ENCODE measurements at places on chromosomes 7 and 10.

DNA sequence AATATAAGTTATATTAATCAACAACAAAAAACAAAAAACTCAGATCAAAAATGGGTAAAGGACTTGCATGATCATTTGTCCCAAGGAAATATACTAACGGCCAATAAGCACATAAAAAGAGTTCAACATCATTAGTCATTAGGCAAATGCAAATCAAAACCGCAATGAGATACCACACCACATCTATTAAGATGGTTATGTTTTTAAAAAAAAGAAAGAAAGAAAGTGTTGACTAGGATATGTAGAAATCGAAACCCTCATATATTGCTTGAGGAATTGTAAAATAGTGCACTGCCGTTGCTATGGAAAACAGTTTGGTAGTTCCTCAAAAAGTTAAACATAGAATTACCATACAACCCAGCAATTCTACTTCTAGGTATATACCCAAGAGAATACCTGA is 39.4 kb upstream of the CTNNA3 start:
- DNase-seq, result no peak

GRCh38 chr10:103715430-103715829 is 139.9 kb downstream of the SH3PXD2A start:
- DNase-seq, result no peak

DNA sequence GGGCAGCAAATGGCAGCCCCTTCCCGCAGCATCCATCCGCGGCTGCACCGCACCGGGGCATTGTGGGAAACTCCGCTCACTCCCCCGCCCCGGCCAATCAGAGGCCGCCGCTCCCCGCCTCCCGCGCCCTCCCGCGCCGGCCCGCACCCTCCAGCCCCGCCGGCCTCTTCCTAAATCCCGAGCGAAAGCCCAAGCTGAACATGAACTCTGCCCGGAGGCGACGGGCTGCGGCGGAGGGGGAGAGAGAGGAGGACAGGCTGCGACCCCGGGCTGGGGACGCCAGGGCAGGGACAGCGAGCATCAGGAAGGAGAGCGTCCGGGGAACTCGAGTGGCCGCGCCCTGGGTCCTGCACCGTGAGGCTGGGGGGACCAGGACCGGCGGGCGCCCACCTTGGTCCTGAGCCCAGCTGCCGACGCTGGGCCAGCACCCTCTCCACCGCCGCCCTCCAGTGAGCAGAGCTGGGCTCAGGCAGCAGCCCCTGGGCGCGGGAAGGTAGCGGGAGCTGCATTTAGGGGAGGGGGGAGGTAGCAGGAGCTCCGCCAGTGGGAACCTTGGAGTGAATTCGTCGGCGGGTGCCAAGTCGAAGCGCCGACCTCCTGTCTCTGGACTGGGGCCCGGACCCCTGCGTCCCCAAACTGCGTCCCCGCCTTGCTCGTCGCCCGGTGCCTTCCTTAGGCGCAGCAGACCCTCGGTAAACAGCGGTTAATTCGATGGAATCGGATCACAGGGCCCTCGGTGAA is at the start of gene DGKI:
Gene DGKI, minus strand, starts transcription at position 148 of the 741 bp plus-strand sequence.
- DNase-seq, result no peak

GRCh38 chr10:33321516-33321915 is 13.0 kb downstream of the NRP1 start:
- DNase-seq, result no peak

DNA sequence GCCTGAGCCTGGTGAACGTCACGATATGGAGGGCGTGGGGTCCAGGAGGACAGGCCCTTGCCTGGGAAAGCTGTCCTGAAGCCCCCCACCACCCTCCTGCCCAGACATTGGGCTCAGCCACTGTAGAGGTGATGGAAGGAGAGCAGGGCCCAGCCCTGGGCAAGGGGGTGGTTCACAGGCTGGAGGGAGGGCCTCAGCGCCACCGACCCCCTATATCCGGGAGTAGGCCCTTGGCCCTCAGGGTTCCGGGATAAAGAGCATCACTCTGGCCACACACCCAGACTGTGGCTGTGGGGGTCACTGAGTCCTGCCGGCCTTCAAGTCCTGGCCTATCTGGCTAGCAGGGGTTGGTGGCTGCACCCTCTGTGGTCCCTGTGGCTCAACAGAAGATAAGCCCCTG is 55.3 kb upstream of the GTF2IRD1 start:
- DNase-seq, result no peak

DNA sequence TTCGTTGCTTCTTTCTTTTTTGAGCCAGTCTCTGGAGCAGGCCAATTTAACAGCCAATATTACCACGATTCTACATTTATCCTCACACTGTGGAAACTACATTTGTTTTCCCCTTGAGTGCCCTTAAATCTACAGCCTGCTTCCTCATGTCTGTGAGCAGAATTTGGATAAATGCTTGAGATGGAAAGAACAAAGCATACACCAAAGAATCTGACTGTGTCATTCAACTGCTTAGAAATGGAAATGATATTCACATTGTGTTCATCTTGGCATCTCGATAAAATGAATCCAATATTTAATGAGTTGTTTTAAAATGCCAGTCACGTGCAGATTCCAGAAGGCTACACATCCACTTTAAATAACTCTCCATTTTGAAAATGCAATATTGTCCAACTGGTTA is 41.0 kb upstream of the GSDME start:
- DNase-seq, result no peak

GRCh38 chr10:14880229-14880628 is 1.6 kb downstream of the SUV39H2 start:
- DNase-seq, result no peak

- no peak for DNase-seq
Measured at GRCh38 chr7:18541181-18541870, 45.8 kb downstream of the HDAC9 start.

- DNase-seq, result no peak
Measured at GRCh38 chr7:117284692-117285091, 38.2 kb downstream of the WNT2 start.

GRCh38 chr10:8435186-8436055 is 380.9 kb downstream of the GATA3 start:
- DNase-seq, result peak; percentile 65

DNA sequence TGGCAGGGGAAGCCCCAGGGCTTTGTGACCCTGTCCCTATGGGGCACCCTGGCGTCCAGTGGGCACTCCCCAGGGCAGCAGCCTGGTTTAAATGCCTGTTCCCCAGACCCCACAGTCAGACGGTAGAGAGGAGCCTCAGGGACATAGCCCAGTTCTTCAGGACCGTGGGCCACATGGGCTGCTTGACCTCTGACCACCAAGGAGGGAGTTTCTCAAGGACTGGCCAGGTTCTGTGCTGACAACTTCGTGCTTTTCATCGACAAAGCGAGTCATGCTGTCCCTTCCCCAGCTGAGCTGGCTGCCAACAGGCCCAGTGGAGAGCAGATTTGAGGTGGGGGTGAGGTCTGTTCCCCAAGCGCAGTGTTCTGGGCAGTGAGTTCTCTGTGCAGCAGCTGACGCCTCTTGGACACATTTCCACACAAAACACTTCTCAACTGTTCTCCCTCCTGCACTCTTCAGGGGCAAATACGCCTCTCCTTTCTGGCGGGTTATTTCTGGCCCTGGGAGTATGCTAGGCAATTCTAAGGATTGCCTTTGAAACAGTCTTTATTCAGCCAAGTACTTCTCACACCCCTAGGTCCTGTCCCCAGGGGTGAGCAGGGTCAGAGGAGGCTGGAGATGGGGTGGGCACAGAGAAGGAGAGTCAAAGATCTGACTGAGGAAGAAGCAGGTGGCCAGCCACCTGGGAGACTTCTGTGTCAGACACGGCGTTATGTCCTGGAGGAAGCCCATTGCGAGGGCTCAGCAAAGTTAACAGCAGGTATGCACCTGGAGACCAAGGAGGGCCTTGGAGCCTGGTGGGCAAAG is 57.3 kb upstream of the CAMK2B start:
- no peak for DNase-seq

DNA sequence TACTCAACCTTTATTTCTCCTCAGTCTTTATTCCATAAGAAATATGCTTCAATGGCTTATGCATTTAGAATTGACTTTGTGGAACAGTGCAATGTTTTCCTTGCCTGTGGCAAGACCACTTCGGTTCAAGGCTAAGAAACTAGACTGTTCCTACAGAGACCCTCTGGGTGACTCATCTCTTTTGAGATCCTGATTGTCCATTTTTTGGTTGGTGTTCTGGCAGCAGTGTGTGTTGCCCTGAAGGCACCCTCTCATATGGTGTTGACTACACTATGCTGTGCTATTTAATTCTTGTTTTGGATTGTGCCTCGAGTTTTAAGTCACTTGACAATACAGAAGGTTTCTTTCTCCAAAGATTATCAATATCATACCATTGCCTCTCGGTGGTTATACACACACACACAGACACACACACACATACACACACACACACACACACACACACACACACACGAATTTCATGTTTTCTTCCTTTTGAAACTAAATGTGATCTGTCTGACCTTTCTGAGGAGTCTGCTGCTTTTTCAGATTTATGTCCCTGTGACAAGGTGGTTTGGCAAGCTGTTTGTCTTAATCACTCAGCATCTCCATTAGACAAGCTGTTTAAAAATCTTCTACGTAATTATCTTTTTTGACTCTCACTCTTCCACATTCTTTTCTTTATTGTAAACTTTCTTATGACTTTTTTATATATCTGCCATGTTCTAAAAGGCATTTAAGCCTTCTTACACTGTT is 187.2 kb downstream of the VTI1A start:
- DNase-seq, result no peak

DNA sequence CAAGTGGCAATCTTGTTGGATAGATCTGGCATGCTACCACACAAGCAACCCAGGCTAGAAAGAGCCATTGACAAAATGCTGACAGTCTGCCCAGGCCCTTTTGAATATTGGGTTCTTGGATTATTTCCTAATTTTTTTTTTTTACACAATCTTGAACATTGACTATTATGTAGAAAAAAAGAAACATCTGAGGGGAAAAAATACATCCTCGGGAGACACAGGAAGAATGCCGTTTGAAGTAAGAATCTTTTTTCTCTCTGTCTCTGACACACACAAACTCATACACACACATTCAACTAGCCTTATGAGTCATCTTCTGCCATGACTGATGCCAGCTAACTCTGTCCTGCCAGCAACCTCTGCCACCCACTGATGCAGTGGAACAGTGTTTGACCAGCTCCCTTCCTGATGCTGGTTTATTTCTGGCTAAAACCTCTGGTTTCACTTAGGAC is 47.2 kb downstream of the SORBS1 start:
- no peak for DNase-seq

GRCh38 chr10:92131275-92131820 is 159.5 kb downstream of the CPEB3 start:
- no peak for DNase-seq

GRCh38 chr10:79299397-79300241 is 47.6 kb upstream of the PPIF start:
- no peak for DNase-seq

DNA sequence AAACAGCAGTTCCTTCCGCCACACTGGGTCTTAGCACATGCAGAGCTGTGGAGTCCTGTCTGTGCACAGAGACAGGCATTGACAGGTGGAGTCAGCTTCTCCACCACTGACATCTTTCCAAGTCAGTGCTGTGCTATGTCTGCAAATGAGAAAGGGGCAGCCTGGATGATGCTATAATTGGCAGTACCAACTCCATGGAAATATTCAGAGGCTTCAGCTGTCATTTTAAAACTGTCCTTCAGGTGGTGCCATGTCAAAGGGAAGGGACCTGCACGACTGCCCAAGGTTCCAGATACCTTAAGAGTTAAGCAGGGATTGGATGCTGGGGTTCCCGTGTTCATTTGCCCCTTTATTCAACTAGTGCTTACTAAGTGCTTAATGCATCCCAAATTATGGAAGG is 258.0 kb upstream of the PRKCQ start:
- no peak for DNase-seq

- no peak for DNase-seq
Measured at GRCh38 chr10:84696610-84697009, 368.2 kb downstream of the CCSER2 start.

DNA sequence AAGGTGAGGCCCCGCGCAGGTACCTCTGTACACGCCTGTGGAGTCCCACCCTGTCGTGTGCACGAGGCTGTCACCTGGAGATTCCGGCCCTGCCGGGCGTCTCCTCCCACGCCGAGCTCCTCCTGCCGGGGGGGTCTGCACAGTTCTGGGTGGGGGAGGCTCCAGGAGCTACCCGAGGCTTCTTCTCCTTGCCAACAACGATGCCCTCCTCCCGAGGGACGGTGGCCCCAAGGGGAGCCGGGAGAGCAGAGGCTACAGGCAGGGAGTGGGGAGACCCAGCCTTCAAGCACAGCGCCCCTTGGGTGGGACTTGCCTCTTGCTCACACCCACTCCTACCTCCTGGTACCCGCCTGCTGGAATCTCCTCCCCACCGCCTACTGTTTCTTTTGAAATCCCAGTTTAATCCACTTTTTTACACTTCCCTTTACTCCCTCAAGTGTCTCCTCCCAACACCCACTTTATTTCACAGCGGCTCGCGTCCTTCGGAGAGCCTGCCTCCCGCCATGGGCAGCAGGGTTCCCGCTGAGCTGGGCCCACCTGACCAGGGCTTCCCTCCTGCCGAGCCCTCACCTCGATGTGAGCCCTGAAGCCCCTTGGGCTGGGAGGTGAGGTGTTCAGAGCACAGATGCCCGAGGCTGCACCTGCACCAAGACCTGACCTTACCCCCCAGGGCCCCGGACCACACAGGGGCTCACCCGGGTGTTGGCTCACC is 338.1 kb downstream of the DNAJB6 start:
- no peak for DNase-seq

DNA sequence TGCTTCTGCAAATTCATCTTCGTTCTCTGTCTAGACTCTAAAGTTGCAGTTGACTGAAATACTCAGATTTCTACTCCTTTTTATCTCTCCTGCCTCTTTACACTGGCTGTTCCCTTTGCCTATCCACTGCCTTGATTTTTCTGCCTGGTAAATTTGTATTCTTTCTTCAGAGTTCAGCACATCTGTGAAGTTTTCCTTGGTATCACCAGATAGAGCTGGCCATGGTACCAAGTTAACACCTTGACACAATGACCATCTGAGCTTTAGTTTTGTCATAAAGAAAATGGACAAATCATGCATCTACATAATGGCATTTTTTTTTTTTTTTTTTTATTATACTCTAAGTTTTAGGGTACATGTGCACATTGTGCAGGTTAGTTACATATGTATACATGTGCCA is 143.0 kb downstream of the PPP1R3A start:
- no peak for DNase-seq

GRCh38 chr7:47361746-47362215 is 220.1 kb downstream of the TNS3 start:
- no peak for DNase-seq
